ENCODE measurements at places on chromosomes 11 and 22.

DNA sequence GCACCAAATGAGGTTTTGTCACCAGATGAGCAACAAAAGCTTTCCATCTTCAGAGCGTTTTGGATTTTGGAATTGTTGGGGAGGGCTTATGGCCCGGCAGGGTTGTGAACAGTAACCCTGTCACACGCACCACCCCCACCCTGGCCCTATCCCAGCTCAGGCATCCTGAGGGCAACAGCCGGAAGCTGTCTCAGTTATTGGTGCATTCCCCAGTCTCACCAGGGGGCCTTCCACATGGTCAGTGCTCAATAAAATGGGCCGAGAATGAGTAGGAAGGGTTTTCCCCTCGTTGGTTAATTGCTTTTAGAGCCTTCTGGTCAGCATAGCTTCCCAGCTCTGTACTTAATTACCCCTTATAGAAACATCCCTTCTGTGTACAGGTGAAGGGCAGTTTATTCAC lies 46.0 kb downstream of the LRP5 start:
- no peak for DNase-seq

- no peak for DNase-seq
These were observed 415.9 kb downstream of the ETS1 start for GRCh38 chr11:128171506-128171905.

GRCh38 chr11:73478737-73479347 lies 102.6 kb downstream of the RELT start:
- DNase-seq, result no peak

- no peak for DNase-seq
These were observed 301.8 kb upstream of the MTNR1B start for GRCh38 chr11:92667486-92668152.

- no peak for DNase-seq
These were observed 181.5 kb downstream of the CWF19L2 start for GRCh38 chr11:107276077-107276476.

GRCh38 chr11:2472428-2473186 lies 27.8 kb downstream of the KCNQ1 start:
- no peak for DNase-seq

GRCh38 chr11:132353255-132353654 lies 982.8 kb downstream of the NTM start:
- DNase-seq, result no peak

DNA sequence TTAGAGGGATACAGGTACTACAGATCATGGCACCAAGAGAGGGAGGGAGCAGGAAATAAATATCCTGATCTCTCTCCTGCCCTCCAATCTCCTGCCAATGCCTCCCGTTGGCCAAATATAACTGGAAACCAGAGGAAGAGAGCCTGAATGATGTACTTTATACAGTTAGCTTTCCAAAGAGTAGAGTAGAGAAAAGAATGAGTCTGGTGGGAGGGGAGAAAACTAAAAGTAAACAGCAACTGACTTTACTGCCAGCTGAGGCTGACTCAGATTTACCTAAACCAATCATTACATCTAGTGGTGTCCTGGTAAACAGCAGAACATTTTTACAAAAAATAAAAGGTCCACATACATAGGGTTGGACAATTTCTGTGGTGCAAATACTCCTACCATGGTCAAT lies 5.1 kb downstream of the MPZL3 start:
- DNase-seq, result no peak

- no peak for DNase-seq
These were observed 373.2 kb downstream of the DDX10 start for GRCh38 chr11:109037856-109038780.

DNA sequence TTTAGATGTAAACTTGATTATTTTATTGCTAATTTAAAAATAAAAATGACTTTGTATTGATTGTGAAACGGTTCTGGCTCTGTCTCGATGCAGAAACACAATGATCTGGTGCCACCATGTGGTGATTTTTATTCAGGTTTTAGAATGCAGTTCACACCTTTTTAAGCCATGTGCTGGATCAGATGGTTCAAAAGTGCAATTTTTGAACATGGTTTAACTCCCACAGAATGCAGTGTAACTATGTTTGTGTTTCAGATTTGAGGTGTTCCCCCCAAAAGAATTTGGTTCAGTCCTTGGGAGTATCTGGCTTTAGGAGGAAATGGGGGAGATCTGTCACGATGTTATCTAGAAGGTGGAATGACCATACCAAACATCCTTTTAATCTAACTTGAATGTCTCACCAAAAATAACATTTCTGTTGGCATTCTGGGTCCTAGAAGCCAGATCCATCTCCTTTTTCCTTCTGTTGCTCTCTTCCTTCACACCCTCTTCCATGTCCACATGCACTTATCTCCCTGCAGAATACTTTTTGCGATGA lies 7.9 kb downstream of the MRPL16 start:
- peak; percentile 31 for DNase-seq

GRCh38 chr11:21921151-21921550 lies 271.7 kb upstream of the ANO5 start:
- no peak for DNase-seq

Data from left kidney (tissue), 8 donors.